Cardiac septum (tissue), 1 donor: ENCODE measurements at places on chromosomes 6 and 20. TPM values are rescaled to one million over a fixed set of nuclear protein-coding genes. Genes with fewer than 3 reads are reported as not detected.

DNA sequence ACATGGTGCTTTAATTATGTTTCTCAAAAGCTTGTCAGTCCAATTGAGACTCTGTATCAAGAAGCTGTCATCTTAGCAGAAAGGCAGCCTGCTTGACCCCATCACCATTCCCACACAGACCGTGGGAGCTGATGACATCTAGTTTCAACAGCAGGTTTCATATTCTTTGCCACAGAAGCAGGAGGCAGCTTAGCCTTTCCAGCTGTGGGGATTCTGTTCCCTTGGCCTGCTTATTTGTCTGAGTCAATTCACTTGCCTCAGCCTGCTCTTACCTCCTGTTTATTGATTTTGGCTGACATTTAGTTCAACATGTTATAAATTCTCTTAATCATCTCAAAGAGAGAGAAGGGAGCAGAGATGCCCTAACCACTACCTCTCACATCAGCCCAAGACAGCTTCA lies 527.7 kb downstream of the ADGRB3 start:
- no peak for DNase-seq

GRCh38 chr6:38346291-38347079 lies 293.2 kb downstream of the BTBD9 start:
- no peak for DNase-seq

DNA sequence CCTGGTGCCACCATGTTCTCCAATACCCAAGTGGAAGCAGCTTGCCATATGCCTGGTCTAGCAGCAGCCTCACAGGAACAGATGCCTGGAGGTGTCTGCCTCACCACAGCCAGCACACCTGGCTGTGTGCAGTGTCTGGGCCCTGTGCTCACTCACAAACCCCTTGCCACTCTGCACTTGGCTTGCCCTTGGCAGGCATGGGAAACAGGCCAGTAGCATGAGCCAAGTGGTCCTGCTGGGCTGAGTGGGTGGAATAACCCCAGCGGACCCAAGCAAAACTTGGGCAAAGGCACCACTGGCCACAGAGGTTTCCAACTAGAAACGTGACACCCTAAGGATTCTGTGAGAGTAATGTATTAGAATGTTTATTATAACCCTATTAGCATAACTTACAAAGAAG lies 600.5 kb upstream of the GJE1 start:
- DNase-seq = peak; percentile 77

DNA sequence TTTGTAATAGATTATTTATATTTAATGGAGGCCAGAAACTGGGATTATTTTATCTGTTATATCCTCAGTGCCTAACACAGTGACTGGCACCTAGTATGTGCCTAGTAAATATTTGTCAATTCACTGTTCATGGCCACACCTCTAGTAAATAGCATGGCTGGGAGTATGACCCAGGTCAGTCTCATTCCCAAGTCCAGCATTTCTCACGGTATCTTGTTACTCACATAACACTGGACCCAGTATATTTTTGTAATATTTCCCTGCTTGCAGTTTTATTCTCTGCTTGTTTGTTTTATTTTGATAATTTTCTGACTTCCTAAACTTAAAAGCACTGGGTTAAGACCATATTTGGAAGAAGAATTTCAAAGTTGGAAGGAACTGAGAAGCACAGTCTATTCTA lies 47.7 kb downstream of the CTNNBL1 start:
- no peak for DNase-seq

Gene DEFB132
- total RNA-seq = not detected

Gene CDH22
- 0.83 TPM for total RNA-seq

Gene TSPO2
- not detected for total RNA-seq

Gene HEY2
- 12.3 TPM for total RNA-seq
